Temporal lobe (tissue), 4 donors: ENCODE measurements at places on chromosomes 5 and 9. TPM values are rescaled to one million over a fixed set of nuclear protein-coding genes. Genes with fewer than 3 reads are reported as not detected.

Gene CDKN2B
- 0.25 TPM for total RNA-seq

Gene NIM1K
- 5.9 TPM for total RNA-seq

Gene BARX1
- total RNA-seq = not detected

Gene SLC34A3
- total RNA-seq = not detected

Gene PCDHA9
- total RNA-seq = 12.3 TPM

Gene NOTCH1
- 29.0 TPM for total RNA-seq

Gene OCLN
- 6.9 TPM for total RNA-seq

Gene CTNNAL1
- total RNA-seq = 6.9 TPM

Gene CTNND2
- total RNA-seq = 115 TPM

Gene PDE6A
- not detected for total RNA-seq

Gene ZBTB34
- total RNA-seq = 59.5 TPM

Gene EFNA5
- 17.0 TPM for total RNA-seq

Gene EGR1
- total RNA-seq = 3.2 TPM

Gene SEC16A
- total RNA-seq = 20.7 TPM
